Non-pigmented ciliary epithelial cell (primary cell): ENCODE measurements at places on chromosomes 3 and 15.
A peak's percentile ranks its signal among the peaks of the same experiment; 100 is the strongest.

DNA sequence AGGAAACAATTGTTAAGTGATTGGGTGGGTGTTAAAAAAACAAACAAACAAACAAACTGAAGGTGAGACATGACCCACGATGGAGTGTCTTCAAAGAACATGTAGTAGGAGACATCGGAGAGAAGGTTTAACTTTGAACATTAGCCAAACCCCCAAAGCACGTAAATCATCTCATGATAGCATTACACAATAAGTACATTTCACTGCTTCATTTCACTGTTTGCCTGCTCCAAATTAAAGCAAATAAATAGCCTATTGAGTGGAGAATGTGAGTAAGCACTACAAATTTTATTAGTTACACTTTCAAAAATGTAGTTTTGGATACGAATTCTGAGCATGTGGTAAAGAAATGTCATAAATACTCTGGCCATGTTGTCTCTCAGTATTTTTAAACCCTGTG is 287.0 kb downstream of the SI start:
- no peak for DNase-seq

DNA sequence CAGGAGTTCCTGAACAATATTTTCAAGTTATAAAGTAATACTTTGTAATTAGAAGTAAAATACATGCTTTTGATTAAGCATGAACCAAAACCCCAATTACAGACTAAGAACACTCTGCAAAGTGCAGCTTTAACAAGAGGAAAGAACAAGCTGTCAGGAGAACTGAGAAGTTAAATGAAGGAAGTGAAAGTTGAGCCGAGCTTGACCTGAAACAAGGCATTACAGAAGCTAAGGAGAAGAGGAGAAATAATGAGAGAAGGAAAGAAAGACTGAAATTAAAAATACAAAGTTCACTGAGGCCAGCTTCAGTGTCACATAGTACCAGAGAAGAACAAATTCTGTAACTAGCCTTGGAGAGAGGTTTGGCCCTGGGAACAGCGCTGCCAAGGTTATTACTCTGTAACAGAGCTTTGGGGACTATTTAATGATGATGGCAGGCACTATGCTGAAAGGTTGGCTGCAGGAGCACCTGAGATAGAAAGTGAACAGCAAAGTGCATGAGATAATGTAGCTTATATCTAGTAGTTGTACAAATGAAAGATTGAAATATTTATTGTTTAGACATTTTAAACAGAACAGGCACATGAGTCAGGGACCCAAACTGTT is 241.9 kb upstream of the PEX5L start:
- DNase-seq, result no peak

GRCh38 chr15:88638626-88639372 is at the start of gene ISG20:
Gene ISG20 (plus strand): TSS chr15:88639016. CDS start chr15:88639367, 351 bp downstream.
- peak; percentile 84 for DNase-seq

DNA sequence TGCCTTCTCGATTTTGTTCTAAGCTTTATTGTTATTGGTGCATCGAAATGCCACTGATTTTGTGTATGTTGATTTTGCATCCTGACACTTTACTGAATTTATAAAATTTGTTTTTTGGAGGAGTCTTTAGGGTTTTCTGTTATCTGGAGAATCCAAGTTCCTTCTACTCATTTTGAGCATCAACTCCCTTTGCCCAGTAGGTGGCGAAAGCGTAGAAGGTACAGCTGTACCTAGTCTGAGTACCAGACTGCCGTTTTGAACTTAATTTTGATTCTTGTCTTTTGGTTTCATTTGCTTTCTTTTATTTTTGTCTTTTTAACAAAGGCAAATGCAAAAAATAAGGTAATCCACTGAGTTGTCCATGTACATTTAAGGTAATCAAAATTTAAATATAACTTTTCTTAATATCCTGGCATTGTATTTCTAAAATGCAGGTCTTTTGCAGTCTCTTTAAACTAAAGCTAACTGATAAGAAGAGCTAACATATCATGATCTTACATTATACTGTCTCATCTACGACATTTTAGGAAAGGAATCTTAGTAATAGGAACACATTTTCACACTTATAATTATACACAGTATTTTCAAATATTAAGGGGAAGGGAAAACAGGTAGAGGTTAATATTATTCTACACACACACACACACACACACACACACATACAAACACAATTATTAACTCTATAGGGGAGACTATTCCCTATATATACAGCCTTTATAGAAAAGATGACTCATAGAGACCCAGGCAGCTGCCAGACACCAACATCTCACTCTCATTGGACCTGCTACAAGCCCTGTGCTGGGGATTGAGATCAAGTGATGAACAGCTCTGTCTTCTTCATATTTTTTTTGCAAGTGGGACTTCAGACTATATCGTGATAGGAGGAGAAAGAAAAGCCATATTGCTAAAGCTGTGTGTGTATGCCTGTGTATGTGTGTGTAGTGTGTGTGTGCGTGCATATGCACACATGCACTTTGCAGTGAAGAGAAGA is 71.8 kb downstream of the SYNPR start:
- no peak for DNase-seq

DNA sequence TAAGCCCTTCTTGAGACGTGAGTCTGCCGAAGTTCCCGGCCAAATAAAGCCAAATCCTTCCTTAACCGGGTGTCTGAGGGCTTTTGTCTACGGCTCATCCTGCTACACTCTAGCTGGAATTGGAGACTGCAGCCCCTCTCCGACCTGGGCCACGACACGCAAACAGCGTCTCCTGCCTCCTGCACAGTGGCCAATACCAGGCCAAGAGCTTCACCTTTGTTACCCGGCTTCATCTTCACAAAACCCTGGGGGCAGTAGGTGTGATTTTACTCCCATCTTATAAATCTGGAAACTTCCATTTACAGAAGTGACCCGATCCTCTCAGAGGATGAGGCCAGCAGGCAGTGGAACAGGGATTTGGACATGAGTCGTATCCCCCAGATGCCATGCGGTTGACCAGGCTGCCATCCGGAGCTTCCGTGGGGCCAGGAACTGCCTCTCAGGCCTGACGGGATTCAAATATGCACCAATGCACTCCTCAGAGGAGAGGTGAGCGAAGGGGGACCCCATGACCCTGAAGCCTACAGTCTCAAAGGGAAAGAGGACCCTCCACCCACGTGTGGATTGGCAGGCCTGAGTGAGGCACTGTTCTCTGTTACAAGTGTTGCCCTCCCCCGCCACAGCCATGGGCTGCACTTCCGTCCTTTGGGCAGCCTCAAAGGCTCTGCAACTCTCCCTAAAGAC is 53.2 kb upstream of the KLF13 start:
- DNase-seq, result no peak

- DNase-seq, result no peak
Measured at GRCh38 chr15:47955021-47955420, 165.8 kb upstream of the SLC24A5 start.

GRCh38 chr3:117660941-117661817 is 951.6 kb downstream of the TUSC7 start:
- peak; percentile 53 for DNase-seq

- no peak for DNase-seq
Measured at GRCh38 chr3:37024092-37024491, 30.8 kb downstream of the MLH1 start.

DNA sequence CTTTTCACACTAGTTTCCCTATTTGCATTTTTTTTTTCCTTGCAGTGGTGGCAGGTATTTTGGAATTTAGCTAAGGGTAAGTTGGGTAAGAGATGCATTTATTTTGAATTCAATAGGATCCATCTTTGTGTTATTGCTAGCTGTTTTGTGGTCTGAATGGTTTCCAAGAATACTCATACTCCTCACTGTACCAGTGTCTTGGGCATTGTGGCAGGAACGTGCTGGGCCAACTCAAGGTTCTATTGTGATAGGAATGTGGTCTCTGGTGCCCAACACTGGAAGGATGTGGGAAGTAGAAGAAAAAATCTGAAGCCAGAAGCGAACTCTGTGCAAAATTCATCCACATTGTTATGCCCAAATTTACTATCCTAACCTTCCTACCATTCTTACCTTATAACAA is 135.6 kb downstream of the RBMS3 start:
- no peak for DNase-seq

- no peak for DNase-seq
Measured at GRCh38 chr15:72474466-72474911, 359 bp downstream of the ARIH1 start.

DNA sequence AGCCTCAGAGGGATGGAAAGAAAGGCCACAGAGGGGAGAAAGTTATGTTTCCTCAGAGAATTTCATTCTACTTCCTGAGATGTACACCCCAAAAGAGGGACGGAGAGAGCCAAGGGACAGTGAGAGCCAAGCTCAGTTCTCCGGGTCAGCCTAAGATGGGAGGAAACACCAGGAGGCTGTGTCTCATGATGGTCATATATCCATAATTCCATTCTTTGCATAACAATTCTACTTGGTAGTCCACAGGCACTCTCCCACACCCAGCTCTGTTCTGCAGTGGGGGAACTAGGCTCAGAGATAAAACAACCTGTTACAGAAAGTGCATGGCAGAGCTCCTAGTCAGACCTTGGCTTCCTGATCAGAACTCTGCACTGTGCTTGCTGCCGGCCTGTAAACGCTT is 54.4 kb downstream of the WDR76 start:
- DNase-seq, result no peak

DNA sequence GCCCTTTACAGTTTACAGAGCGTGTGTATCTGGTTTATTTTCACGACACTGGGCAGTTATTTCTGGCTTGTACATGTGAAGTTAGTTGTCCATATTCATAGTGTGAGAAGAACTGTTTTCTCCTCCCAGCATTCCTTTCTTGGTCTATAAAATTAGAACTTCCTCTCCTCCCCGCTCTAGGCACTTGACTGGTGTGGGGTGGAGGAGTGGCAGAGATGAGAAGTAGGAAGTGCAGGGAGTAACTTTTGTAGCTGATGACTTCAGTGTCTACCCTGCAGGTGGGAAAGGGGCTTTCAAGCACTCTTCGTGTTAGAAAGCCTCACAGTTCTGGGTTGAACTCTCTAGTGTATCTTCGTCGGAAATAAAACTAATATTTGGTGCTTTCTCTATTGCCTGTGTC is 13.4 kb downstream of the APOD start:
- DNase-seq, result no peak

GRCh38 chr3:194323785-194324735 is 27.1 kb downstream of the CPN2 start:
- DNase-seq, result no peak

GRCh38 chr3:22729981-22730380 is 473.1 kb upstream of the UBE2E2 start:
- no peak for DNase-seq

DNA sequence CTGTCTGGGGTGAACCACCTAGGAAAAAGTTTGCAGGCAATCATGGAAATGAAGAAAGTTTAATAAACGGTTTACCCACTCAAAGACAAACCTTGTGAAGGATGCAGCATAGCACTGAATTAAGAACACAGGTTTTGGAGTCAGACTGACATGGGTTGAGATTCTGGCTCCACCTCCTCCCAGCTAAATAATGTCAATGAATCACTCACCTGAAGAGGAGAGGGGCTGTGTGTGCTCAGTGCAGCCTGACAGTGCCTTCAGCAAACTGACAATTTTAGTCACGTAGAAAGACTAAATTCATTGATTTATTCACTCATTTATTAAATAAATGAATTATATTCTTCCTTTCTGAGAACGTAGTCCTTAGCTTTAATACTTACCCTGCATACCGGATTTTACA is 18.9 kb downstream of the NR1I2 start:
- DNase-seq, result no peak
